Stimulated activated CD4-positive, alpha-beta T cell treated with anti-CD3 and anti-CD28 coated beads, Interleukin-2, amount 100 ng/mL, for 48 hours (primary cell): ENCODE measurements at places on chromosomes 5 and 9.

- DNase-seq: no peak
These were observed 13.0 kb upstream of the FAM151B start for GRCh38 chr5:80474929-80475328.

GRCh38 chr5:58670582-58670981 lies 87.7 kb downstream of the RAB3C start:
- DNase-seq: no peak

DNA sequence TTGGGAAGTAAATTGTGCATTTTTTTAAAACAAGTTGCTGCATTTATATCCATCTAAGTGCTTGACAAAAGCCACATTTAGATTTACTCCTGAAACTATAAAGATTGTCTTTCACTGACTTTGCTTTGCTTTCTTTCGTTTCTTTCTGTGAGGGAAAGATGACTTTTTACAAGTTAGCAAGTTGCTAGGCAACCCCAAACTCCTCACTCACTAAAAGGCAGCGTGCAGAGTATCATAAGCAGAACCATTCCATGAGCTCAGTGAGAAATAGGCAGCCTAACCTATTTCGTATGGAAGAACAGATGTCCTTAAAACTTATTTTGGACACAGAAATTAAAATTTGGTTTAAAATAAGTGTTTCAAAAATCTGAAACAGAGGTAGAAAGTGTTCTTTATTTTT lies 29.0 kb downstream of the KLF9 start:
- no peak for DNase-seq

- DNase-seq: no peak
These were observed 104.4 kb downstream of the ZNF354C start for GRCh38 chr5:179164331-179165311.

GRCh38 chr9:74848153-74848525 lies 39.6 kb downstream of the TRPM6 start:
- DNase-seq: no peak

DNA sequence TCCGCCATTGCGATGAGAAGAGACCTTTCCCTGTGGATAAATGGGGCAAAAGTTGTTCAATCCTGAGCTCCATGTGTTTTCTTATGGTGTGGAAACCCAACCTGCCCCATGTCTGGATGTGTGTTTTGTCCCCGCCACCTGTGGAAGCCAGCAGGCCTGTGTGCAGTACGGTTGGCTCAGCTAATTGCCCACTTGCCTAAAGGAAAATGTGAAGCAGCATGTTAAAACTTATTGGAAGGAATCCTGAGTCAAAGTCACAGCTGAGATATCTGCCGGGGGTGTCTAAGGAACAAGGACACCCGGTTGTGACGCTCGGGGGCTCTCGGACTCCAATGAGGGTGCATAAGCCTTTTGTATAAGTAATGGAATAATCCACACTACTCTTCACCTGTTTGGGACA lies 361.1 kb upstream of the IRX1 start:
- DNase-seq: no peak

DNA sequence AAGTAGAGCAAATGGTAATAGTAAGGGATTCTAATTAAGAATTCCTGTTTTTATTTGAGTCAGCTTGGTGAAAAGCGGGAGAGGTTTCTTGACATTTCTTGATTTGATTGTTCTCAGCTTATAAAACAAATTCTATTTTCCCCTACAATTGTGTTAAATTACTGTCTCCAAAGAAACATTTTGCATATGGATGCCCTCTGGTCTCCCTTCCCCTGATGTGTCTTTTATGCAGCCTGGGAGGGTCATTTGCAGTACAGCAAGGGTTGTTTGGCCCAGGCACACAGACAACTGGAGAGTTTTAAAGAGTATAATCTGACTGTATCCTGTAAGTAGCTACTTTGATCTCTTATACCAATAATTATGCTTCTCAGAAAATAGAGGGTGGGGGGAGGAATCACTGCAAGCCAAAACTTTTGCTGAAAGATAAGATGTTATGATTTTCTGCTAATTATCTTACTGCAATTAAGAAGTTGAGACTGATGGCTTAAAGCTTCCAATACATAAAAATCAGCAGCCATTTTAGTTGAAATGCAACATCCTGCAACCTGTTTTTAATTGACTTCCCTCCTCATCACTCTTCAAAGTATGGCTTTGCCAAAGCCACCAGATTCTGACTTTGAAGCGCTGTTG lies 204.1 kb upstream of the SEMA6A start:
- DNase-seq: no peak

GRCh38 chr5:176697267-176697933 lies 50.1 kb downstream of the TSPAN17 start:
- no peak for DNase-seq

- no peak for DNase-seq
These were observed 271.6 kb upstream of the MAP3K1 start for GRCh38 chr5:56543441-56544388.

GRCh38 chr5:20974426-20974825 lies 986.4 kb upstream of the CDH18 start:
- DNase-seq: no peak

DNA sequence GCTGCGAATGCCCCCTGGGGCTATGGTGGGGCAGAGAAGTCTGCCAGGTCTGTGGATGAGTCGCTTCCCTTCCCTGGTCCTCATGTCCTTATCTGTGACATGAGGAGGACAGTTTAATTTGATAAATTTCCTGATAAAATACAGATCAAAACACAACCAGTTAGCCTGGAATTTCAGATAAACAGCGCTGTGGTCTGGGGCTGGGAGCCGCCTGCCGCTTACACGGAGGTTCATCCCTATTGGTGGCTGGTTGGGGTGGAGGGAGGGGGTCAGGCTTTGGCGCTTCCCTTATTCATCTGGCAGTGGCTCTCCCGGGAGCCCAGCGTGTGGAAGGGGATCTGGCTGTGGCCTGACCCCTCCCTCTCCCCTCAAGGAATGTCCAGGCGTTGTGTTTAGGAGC lies 17.9 kb downstream of the CRB2 start:
- DNase-seq: no peak

DNA sequence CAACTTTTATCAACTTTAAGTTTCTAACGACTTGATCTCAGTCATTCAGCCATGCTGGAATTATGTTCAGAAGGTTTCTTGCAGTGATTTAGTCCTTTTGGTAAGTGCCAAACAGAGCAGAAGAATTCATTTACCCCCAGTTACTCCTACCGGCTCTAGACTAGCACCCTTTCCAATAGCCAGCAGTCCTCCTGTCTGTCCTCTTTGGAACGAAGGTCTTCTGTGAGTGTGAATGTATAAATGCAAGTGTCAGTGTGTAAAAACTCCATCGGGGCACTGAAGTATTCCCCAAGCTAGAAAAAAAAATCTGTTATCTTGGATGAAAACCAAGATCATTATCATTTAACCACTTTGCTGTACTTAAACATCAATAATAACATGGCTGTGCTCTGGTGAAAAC lies 64.4 kb downstream of the GLIS3 start:
- DNase-seq: no peak

DNA sequence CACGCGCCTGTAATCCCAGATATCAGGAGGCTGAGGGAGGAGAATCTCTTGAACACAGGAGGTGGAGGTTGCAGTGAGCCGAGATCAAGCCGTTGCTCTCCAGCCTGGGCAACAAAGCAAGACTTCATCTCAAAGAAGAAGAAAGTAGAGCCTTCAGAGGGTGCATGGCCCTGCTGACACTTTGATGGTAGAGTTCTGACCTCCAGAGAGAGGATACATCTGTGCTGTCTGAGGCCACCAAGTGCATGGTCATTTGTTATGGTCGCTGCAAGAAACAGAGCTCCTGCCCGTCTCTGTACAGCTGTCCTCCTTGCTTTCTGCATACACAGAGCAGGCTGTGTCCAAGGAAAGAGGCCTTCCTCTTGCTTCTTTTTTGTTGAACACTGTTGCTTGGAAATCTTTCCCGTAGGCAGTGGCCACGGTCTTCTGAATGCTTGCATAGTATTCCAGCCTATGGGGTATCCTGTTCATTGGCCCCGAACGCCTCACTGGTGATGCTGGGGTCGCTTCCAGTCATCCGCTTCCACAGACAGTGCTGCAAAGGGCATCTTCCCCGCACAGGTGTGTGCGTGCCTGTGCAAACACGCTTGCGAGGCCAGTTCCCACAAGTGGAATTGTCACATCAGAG lies 36.8 kb upstream of the UNC5A start:
- no peak for DNase-seq

GRCh38 chr5:55603922-55604321 lies 69.2 kb upstream of the PLPP1 start:
- DNase-seq: no peak

- DNase-seq: no peak
These were observed 74.8 kb downstream of the CDH6 start for GRCh38 chr5:31268256-31268655.

GRCh38 chr5:9115093-9115492 lies 430.8 kb downstream of the SEMA5A start:
- DNase-seq: no peak

GRCh38 chr5:72268753-72269410 lies 51.2 kb downstream of the MRPS27 start:
- DNase-seq: peak; percentile 46

GRCh38 chr5:66717455-66718373 lies 121.5 kb downstream of the MAST4 start:
- DNase-seq: no peak

DNA sequence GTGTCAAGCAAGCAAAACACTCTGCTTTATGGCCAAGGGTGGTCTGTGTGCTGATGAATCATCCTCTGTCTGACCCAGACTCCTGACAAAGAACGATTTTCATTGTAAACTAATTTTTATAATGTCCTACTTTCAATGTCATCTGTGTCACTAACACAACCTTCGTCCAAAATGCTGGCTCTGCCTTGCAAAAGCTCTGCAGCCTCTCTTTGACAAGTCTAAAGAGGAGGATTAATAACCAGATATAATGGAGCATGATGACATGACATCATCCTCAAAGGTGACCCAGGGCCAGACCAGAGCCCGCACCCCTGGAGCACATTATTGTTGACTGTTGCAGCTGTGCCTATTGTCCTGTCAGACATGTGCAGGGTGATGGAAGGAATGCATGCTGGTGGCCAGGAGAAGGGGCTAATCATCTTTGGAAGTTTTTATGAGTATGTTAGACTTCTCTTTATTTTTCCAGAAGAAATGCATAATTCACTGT lies 589.4 kb downstream of the NR2F1-AS1 start:
- no peak for DNase-seq

- DNase-seq: peak; percentile 50
These were observed 19.6 kb upstream of the LIX1 start for GRCh38 chr5:97162045-97162444.

GRCh38 chr9:128296340-128297220 lies 20.5 kb downstream of the SWI5 start:
- DNase-seq: no peak

GRCh38 chr5:162268694-162269481 lies 201.3 kb downstream of the GABRG2 start:
- DNase-seq: no peak

GRCh38 chr5:72183101-72183520 lies 75.8 kb downstream of the MAP1B start:
- no peak for DNase-seq

GRCh38 chr9:107759823-107760166 lies 270.2 kb upstream of the KLF4 start:
- DNase-seq: no peak

- no peak for DNase-seq
These were observed 43.8 kb downstream of the ACTL7B start for GRCh38 chr9:108811944-108812343.

DNA sequence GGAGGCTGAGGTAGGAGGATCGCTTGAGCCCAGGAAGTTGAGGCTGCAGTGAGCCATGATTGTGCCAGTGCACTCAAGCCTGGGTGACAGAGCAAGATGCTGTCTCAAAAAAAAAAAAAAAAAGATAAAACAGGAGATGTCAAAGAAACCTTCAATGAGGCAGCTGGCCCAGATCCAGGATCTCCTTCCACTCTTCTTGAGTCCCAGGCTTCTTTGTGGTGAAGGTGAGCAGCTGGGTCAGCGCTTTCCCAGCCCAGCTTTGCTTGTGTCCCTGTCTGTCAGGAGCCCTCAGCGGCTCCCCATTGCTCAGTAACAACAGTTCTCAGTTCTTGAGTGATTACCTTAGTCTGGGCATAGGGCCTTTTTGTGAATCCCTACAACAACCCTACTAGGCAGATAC lies 69.4 kb upstream of the PSD2 start:
- DNase-seq: no peak

GRCh38 chr5:133819977-133820471 lies 148.4 kb downstream of the C5orf15 start:
- no peak for DNase-seq

- DNase-seq: no peak
These were observed 143.0 kb downstream of the GPBP1 start for GRCh38 chr5:57316798-57317327.

DNA sequence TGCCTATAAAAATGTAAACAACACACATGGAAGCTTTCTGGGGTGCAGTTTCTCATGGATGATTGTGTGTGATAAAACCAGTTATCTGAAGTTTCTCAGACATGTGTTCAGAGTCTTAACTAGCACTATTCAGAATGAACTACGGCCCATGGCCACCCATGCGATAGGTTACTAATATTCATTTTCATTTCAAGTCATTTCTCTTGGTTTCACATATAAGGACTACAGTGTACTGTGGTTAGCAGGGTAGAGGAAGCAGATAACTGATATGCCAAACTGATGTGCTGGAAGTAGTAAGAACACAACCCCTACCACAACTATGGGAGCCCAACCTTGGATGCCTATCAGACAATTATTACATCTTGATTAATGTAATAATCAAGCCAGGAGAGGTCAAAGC lies 372.1 kb downstream of the DTWD2 start:
- no peak for DNase-seq

DNA sequence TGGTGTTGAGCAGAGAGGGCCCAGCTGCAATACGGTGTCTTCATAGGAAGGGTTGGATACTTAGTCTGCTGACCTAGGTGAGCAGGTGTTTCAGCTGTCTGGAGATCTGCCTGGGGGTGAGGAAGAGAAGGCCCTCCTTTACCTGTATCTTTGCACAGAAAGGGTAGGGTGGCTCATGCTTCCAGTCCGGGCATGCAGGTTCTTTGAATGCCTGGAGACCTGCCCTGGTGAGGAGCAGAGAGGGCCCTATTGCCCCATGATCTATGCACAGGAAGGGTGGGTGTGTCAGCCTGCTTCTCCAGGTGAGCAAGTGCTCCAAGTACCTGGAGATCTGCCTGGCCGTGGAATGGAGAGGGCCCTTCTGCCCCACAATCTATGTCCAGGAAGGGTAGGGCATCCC lies 63.0 kb downstream of the FER start:
- no peak for DNase-seq

GRCh38 chr5:150791536-150791935 lies 13.0 kb downstream of the SMIM3 start:
- DNase-seq: no peak

GRCh38 chr9:125948887-125949596 lies 201.9 kb downstream of the PBX3 start:
- no peak for DNase-seq

- no peak for DNase-seq
These were observed 6.6 kb downstream of the TRIO start for GRCh38 chr5:14149672-14150274.
